Renal cortical epithelial cell (primary cell): ENCODE measurements at places on chromosomes 5 and 9.

GRCh38 chr9:100431886-100432285 is 4.9 kb downstream of the MSANTD3 start:
- DNase-seq: no peak

- no peak for DNase-seq
Observed at GRCh38 chr5:71864730-71865601, 145.9 kb downstream of the CARTPT start.

- DNase-seq: no peak
Observed at GRCh38 chr5:1247811-1248210, 22.6 kb downstream of the SLC6A18 start.

DNA sequence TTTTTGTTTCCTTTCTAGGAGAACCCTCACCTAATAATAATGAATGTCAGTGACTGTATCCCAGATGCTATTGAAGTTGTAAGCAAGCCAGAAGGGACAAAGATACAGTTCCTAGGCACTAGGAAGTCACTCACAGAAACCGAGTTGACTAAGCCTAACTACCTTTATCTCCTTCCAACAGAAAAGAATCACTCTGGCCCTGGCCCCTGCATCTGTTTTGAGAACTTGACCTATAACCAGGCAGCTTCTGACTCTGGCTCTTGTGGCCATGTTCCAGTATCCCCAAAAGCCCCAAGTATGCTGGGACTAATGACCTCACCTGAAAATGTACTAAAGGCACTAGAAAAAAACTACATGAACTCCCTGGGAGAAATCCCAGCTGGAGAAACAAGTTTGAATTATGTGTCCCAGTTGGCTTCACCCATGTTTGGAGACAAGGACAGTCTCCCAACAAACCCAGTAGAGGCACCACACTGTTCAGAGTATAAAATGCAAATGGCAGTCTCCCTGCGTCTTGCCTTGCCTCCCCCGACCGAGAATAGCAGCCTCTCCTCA is 87.1 kb downstream of the OSMR start:
- no peak for DNase-seq

DNA sequence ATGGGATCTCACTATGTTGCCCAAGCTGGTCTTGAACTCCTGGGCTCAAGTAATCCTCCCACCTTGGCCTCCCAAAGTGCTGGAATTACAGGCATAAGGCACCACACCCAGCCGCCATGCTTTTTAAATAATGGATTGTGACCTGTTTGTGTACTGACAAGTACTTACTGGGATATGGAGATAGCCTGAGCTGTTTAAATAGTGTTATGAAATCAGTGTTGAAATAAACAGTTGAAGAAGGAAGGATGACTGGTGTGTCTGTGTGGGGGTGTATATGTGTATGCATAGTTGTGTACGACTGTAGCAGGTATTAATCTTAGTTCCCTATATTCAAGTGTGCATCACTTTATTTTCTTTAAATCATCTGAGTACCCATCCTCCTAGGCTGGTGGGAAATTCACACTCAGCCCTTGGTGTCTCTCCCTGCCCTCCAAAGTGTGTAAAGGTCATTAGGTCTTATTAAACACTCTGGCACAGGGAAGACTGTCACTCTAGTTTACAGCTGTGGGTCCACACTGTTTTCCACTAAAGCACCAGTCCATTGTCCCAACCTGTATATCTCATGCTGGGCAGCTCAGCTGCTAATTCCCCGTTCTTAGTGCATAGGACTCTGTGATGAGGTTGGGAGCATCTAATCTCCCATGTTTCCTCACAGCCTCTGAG is 91.0 kb downstream of the SNX18 start:
- DNase-seq: no peak

GRCh38 chr5:151740336-151740942 is 18.0 kb downstream of the ATOX1 start:
- DNase-seq: peak; percentile 67

- DNase-seq: no peak
Observed at GRCh38 chr9:4346131-4346530, 46.3 kb upstream of the GLIS3 start.

DNA sequence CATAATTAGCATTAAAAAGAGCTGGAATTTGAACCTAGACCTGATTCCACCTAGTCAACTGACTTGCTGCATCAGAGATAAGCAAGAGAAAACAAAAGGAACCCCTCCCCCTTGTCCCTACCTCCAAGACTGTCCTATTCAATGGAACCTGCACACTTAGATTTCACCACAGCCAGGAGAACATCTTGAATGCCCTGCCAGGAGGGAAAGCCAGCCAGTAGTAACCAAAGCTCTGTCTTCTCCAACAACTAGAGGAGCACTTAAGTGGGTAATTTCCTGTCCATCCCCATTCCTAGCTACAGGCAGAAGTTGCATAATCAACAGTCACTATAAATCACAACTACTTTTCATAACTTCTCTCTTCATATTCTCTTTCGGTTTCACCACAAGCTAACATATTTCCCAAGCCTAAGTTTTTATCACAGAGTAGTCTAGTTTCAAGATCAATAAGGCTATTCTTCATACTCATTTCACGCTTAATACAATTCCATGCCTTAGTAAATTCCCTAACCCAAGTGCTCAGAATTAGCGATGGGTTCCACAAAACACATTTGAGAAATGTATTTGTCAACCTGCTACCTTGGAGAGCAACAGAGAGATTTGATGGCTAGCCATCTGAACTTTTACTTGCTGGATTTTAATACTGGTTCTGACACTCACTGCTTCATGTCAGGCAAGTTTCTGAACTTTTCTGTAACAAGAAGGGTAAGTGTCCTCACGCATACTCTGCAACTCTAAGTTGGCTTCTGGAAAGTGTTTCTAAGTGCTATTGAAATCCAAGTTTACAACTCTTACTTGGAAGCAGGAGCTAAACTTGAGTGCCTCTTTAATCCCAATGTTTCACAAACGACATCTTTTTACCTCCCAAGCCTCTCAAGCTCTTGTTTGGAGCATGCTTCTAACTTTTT is 2.0 kb downstream of the DENND1A start:
- DNase-seq: peak; percentile 13

GRCh38 chr9:127112056-127112455 is 10.4 kb downstream of the ANGPTL2 start:
- DNase-seq: no peak

DNA sequence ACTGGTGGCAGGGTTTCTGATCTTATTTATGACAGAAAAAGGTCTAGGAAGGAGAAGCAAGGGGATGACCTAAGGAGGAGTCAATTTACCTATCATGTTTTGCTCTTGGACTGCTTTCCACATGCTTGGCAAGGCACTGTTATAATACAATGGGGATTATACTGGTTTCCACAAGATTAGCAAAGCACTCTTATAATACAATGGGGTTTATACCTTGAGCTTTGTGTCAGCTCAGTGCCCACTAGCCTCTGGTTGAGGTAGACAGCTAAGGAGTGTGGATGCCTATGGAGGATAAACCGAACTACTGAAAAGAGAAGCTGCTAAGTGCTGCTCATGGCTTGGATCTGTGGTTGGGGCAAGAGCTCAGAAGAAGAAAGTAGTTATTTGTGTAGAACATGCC is 68.7 kb downstream of the MRPS27 start:
- DNase-seq: no peak

- no peak for DNase-seq
Observed at GRCh38 chr5:58932057-58932612, 349.3 kb downstream of the RAB3C start.

DNA sequence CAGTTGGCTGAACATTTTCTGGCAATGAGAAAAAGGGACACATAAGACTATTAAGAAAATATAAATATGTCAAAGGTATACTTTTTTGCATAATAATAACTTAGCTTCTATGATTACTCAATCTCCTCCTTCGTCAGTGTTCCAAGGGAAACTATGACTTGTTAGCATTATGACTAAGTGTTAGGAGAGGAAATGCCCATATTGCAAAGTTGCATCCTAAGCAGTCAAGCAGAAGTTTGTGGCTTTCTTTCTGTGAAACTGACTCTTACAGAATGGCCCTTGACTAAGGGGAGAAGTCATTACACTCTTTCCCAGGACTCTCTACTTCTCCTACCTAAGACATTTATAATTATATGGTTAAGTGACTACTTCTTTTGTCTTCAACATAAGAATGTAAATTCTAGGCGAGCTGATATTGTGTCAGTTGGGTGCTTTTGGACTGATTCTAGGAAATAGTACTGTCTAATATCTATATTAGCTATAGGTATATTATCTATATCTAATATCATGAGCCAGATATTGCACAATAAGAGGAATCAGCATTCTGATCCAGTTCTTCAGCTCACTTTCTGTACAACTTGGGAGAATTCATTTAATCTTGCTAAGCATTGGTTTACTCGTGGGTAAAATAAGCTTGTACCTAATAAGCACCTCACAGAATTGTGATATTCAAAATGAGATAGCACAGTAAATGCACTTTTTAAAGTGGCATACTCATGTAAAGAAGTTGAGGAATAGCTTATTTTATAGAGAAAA is 16.4 kb upstream of the SPINK6 start:
- DNase-seq: peak; percentile 94

DNA sequence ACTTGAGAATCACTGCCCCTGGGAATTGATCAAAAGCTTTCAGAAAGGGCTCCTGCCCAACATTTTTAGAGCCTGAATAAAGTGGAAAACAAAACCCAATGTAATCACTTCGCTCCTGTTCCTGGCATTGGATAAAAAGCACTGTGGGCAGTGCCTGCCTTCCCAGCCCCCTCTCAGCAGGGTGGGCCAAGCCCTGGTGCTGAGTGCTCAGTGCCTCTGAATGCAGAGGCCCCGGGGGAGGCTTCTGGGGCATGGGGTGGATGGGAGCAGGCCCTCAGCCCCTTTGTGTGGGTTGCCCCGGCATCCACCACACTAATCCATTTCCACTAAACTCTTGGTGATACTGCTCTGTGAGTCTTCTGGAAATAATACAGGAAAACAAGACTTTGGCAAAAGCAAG is 55.6 kb downstream of the CFAP90 start:
- DNase-seq: no peak

- peak; percentile 23 for DNase-seq
Observed at GRCh38 chr5:66540078-66540477, 56.1 kb upstream of the MAST4 start.

GRCh38 chr9:94086486-94087345 is 2.5 kb downstream of the PTPDC1 start:
- DNase-seq: no peak

DNA sequence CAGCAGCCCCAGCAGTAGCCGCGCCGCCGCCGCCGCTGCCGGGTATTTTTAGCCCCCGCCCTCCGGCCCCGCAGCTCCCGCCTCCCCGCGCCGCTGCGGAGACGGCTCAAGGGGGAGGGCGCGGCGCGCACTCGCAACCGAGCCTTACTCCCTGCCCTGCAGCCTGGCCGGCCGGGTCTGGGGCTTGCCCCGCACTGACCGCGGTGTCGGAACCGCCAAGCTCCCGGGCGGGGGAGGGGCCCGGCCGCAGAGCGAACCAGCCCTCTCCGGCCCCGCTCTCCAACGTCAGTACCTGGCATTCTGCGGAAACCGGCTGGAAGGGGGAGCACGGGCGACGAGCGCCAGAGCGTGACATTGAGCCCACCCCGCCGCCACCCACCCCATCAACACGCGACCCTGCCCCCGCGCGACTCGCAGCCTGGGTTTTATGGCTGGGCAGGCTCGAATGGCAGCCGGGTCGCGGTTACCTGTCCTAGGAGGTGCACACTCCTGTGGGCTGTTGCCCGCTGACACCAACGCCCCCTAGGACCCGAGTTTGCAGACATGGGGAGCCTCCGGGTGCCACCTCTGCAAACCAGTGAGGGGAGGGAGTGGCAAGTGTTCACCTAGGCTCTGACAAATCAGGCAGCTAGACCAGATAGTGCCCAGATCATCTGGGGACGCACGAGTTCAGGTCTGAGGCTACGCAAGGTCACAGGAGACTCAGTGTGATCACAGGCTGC is at the start of gene ACSL6:
Gene ACSL6, minus strand, starts transcription at position 37 of the 722 bp plus-strand sequence. CDS start 105 bp downstream, outside the sequence.
- DNase-seq: no peak

- no peak for DNase-seq
Observed at GRCh38 chr5:16768184-16768583, 151.4 kb upstream of the RETREG1 start.

GRCh38 chr9:127521919-127522304 is 70.6 kb downstream of the LRSAM1 start:
- DNase-seq: peak; percentile 41

GRCh38 chr5:78411586-78411985 is 51.2 kb downstream of the SCAMP1 start:
- no peak for DNase-seq

GRCh38 chr5:40258222-40258621 is 421.5 kb upstream of the PTGER4 start:
- peak; percentile 4 for DNase-seq

- DNase-seq: no peak
Observed at GRCh38 chr5:120913396-120913795, 449.3 kb downstream of the PRR16 start.

GRCh38 chr9:86912210-86912609 is 35.1 kb downstream of the GAS1 start:
- DNase-seq: no peak

DNA sequence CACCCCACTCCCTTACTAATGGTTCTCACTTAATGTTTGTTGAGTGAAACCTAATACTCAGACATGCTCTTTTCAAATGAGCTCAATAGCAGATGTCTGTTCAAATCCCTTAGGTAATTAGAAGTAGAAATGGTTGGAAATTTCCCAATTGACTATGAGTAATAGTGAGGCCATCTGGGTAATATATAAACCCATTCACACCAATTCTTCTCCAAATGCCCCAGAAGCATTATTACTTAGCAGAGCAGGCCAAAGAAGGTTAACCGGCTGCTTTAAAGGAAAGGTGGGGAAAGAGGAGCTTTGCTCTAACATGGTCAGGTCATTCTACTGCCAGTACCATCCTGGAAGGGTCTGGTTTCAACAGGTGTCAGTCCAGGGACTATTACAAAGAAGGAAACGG is 119.5 kb upstream of the MTAP start:
- DNase-seq: peak; percentile 98

DNA sequence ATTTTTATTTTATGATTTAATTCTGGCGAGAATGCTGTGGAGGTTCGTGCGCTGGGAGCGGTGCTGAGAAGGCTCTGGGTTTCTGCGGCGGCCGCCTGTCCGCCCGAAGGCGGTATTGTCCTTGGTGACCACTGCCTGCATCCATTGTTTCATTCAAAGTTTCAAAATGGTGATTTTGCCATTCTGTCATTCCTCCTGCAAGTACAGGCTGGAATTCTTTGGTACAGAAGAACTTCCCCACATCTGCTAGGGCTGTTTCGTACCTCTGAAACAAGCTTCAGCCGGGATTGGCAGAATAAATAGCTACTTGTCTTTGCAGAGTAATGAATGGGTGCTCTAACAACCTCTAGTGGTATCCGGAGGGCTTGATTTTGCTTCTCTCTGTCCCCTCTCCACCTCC is 112.6 kb upstream of the CACNA1B start:
- no peak for DNase-seq
